ENCODE measurements at places on chromosomes 3 and 15.

GRCh38 chr3:157475921-157476414, 27.2 kb downstream of the VEPH1 start:
- peak; percentile 58 for DNase-seq

DNA sequence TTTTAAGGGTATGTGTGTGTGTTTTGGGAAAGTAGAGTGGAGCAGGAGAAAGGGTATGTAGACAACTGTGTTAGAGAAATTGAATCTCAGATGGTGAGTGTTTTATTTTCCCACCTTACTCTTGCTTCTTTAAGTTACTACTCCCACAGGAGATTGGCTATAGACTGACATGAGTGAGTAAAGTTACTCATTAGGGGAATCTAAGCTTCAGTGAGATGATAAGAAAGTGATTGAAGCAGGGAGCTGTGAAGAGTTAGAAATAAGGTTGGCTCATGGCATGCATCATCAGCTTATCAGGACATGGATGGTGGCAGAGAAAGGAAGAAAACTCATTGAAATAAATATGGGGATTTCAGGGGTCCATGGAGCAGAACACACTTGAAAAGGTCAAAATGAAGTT, 88.9 kb downstream of the MBNL1 start:
- no peak for DNase-seq

GRCh38 chr3:189936201-189936945, 184.3 kb downstream of the P3H2 start:
- no peak for DNase-seq

GRCh38 chr3:41434781-41435180, 235.5 kb downstream of the CTNNB1 start:
- peak; percentile 9 for DNase-seq

DNA sequence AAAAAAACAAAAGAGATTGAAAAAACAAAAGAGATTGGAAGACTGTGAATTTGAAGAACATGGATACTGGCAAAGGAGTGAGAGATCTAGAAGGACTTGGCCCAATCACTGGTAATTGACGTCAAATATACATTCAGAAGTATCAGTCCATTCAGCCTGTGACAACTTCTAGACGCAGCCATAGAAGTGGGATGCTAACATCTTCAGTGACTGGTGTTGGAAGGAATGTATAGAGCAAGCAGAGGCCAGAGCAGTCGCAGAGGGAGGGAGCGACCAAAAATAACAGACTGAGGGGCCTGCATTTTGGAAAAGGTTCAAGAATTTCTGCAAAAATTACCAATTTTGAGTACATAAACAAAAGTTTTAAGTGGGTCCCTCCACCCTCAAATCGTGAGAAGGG, 473.3 kb downstream of the CADM2 start:
- no peak for DNase-seq

DNA sequence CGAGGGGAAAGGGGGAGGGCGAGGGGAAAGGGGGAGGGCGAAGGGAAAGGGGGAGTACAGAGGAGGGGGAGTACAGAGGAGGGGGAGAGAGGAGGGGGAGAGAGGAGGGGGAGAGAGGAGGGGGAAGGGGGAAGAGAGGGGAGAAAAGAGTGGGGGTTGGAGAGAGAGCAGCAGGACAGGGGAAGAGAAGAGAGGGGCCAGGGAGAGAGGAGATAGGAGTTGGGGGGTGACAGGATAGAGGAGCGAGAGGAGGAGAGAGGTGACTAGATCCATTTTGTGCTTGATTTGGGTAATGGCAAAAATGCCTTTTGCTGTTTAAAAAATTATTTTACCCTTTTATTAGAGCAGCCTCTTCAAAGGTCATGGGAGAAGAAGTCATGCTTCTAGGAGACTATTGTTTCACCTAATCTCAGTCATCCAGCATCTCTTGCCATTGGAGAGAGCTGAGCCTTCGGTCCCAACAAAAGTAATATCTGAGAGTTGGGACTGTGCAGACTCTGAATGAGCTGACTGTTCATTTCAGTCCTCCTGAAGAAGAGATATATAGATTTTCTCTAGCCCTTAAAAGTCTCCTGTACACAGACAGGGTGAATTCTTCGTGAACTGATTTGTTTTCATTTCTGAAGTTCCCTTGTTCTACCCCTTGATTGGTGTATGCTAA, 15.1 kb upstream of the TOP2B start:
- DNase-seq, result no peak

DNA sequence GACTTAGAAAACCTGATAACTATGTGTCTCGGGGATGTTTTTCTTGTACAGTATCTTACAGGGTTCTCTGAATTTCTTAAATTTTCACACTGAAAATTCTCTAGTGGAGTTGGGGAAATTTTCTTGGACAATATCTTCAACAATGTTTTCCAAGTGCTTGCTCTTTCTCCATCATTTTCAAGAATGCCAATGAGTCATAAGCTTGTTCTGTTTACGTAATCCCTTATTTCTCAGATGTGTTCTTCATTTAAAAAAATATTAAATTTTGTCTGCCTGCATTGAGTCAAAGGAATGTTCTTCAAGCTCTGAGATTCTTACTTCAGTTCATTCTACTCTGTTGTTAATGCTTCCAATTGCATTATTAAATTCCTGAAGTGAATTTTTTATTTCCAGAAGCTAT, 21.9 kb upstream of the PLSCR2 start:
- peak; percentile 35 for DNase-seq

DNA sequence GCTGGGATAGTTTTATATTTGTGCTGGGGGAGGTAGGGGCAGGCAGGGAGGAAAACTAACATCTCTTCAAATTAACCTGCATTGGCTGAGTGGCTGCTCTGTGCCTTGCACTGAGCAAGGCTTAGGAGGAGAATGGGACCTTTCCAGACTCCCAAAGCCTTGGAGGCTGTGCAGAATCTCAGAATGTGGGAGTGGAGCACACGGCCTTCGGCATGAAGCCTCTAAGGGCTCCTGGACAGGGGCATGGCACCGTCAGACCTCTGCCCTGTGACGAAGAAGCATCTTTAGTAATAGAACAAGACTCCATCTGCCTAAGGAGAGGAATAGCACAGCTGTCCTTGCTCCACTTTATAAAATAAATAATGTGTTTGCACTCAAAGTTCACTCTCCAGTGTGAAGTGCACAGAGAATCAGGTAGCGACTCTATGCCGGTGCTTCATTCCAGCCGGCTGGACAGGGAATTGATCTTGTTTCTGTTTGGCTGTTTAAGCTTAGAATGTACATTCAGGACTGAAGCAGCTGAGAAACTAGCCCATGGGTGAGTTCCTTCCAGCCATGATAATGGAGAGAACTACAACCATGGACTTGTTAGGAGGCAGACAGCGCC, 228.5 kb upstream of the ADAMTS9 start:
- DNase-seq, result no peak

DNA sequence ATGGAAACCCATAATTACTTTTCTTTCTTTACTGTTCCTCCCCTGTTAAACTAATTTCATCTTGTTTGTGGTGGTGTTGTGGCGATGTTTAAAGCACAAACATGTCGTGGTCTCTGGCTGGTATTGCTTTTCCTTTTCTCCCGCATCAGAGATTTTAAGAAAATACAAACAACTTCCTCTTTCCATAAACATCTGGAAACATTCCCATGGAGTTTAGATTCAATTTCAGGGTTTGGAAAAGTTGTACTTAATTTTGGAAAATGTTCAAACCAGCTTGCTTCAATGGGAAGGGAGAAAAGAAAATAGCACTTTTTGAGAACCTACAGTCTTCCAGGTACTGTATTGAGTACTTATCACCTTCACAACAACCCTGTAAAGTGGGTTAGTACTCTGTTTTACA, 30.4 kb downstream of the STARD9 start:
- DNase-seq, result no peak

DNA sequence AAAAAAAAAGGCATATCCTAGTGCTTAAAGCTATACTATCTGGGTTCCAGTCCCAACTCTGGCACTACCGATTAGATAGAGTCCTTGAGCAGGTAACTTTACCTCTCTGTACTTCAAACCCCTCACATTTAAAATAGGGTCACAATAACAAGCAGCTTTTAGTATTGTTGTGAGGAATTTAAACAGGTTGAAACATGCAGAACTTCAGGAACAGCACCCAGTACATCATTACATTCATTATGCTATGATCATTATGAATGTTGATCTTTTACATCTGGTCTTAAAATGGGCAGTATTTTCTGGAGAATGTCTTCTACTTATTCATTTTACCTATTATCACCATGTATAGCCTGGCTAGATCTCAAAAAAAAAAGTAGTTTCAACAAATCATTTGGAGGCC, 176.1 kb upstream of the CCDC54 start:
- no peak for DNase-seq

GRCh38 chr3:153284282-153284938, 122.4 kb downstream of the RAP2B start:
- peak; percentile 92 for DNase-seq

GRCh38 chr3:107464037-107464436, 58.7 kb upstream of the BBX start:
- DNase-seq, result no peak

GRCh38 chr3:130963878-130964277, 62.7 kb downstream of the ASTE1 start:
- peak; percentile 85 for DNase-seq

DNA sequence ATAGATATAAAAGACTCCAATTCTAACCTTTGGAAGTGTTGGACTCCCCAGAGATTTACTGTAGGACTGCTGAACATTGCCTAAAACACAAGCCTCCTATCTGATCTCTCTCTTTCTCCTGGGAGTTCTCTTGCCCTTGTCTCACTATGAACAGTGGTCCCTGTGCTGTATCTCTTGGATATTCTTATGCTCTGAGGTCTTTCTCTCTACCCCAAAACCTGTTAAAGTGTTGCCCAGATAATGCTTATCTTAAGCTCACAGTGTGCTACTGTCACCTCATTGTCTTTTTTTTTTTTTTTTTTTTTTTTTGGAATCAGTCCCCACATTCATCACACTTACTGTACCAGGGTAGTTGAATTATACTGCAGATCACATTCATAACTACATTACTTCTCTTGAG, 131.0 kb upstream of the CBLB start:
- no peak for DNase-seq

DNA sequence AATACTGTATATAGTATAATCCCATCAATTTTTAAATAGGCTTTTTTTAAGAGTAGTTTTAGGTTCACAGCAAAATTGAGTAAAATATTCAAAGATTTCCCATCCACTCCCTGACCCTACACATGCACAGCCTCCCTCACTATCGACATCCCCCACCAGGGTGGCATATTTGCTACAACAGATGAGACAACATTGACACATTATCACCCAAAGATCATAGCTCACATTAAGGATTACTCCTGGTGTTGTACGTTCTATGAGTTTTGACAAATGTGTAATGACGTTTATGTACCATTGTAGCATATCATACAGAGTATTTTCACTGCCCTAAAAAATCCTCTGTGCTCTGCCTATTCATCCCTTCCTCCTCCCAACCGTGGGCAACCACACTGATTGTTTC, 39.3 kb downstream of the LHFPL4 start:
- DNase-seq, result no peak

DNA sequence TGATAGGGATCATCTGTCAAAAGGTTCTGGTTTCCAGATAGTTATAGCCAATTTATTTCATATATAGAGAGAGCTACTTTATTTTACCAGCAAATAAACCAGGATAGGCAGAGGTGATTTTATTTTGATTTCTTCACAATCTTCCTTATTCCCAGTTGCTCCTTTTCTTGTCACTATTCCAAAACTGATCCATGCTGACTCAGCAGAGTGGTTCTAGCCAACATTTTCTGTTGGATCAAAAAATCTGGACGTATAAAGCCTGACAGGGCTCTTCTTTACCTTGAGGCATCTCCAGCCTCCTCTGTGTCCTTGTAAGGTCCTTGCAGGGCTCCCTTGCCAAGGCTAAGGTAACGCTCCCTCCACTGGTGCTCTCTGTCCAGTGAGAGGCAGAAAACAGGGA, 15.8 kb downstream of the HDC start:
- DNase-seq, result peak; percentile 14

- DNase-seq, result no peak
Measured at GRCh38 chr15:41659190-41659589, 1.0 kb upstream of the MGA start.

- DNase-seq, result peak; percentile 19
Measured at GRCh38 chr3:134796281-134797056, 1.4 kb downstream of the EPHB1 start.

DNA sequence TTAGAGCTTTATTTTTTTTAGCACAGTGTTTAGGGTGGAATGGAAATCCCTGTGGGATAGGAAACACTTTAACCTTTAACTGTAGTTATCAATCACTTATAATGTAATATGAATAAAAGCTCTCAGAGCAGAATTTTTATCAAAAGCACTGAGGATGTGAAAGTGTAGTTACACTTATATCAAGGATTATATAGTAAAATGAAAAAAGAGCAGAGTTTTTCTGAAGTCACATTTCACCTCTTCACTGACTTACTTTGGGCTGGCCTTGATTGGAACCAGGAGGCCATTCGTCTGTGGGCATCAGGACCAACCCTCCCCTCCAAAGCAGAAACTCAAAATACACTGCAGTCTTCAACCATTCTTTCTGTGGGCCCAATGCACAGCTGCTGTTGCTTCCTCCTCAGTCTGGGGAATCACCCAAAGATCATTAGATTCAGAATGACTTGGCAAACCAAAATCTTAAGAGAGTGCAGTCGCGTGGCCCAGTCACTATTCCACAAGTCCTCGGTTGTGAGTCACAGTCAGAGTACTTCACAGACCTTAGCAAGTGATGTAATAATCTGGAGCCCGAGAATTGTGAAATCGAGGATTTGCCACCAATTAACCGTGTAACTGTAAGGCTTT, 132.6 kb upstream of the COL8A1 start:
- peak; percentile 89 for DNase-seq

GRCh38 chr15:83205725-83206324, 1.8 kb downstream of the HDGFL3 start:
- peak; percentile 85 for DNase-seq

- no peak for DNase-seq
Measured at GRCh38 chr3:172630316-172630715, 80.6 kb downstream of the NCEH1 start.

- peak; percentile 62 for DNase-seq
Measured at GRCh38 chr3:124372775-124373174, 357.5 kb upstream of the UMPS start.

- peak; percentile 74 for DNase-seq
Measured at GRCh38 chr3:71127052-71127831, 456.3 kb downstream of the FOXP1 start.

- DNase-seq, result no peak
Measured at GRCh38 chr3:155504682-155505081, 211.2 kb upstream of the STRIT1 start.

GRCh38 chr3:14295801-14296200, 106.6 kb upstream of the SLC6A6 start:
- no peak for DNase-seq

- DNase-seq, result no peak
Measured at GRCh38 chr3:174253940-174254339, 605.2 kb upstream of the NAALADL2 start.

GRCh38 chr15:73928971-73929627, 2.8 kb downstream of the LOXL1 start:
- DNase-seq, result no peak
